H1 (cell line): ENCODE measurements at places on chromosomes 7 and 10. TPM values are rescaled to one million over a fixed set of nuclear protein-coding genes. Genes with fewer than 3 reads are reported as not detected.
A peak's percentile ranks its signal among the peaks of the same experiment; 100 is the strongest.

DNA sequence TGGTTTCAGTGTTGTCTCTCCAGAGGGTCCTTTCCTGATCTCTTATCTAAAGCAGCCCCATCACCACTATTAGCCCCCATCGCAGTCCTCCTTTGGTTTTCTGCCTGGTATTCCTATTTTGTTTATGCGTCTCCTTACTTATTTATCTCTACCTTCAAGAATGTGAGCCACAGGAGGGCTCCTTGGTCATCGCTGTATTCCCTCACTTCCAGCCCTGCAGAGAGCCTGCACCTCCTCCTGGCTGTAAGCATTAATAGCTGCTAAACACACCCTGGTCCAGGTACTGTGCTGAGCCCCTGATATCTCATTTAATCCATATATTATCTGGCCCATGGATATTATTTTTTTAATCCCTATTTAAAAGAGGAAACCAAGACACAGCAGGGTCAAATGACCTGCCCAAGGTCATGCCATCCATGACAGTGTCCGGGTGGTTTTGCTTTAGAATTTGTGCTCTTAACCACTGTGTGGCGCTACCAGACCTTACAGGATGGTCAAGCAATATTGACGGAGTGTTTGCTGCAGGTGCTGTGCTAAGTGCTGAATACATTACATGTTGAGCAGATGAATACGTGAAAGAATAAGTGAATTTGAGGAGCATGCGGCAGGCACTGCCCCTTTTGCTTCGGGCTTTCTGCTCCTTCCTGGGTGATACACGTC lies 227.2 kb downstream of the ADAM12 start:
- no peak overlapping the region for H3K4me3 ChIP-seq
- no peak for DNase-seq
- H3K36me3 ChIP-seq, result no peaks in the 10 kb centered on the region
- no peaks in the 10 kb centered on the region for H3K27me3 ChIP-seq

MMRN2 gene
- total RNA-seq, result 0.96 and 1.2 TPM in 2 replicates

DNA sequence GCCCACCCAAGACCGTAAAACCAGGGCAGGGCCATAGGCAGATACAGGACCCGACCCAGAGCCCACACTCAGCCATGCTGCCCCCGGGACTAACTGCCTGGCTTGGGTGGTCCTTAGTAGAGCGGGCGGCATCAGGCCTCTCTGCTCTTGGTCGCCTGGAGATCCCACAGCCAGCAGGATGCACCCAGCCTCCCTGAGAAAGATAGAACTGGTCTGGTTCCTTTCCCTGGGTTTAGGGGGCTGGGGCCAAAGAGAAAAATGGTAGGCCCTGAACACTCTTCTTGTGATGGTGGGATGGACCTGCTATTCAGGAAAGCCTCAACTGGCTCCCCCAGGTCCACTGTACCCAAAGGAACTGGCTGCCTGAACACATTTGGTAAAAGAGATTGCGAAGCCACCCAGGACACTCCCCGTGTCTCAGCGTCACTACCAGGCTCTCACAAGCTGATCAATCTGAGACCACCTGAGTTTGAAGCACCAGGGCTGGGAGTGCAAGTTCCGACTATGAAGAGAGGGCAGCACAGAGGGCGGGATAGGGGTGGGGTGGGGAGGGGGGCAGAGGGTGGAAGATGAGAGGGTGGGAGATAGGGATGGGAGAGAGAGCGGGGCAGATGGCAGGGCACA lies 591.5 kb downstream of the DNAJB6 start:
- H3K27me3 ChIP-seq, result no peaks in the 10 kb centered on the region
- peaks cover 4% of the 10 kb centered on the region for H3K4me1 ChIP-seq
- no peak overlapping the region for H3K27ac ChIP-seq
- DNase-seq, result no peak
- H3K4me3 ChIP-seq, result no peak overlapping the region
- no peaks in the 10 kb centered on the region for H3K36me3 ChIP-seq

- no peak for DNase-seq
- H3K36me3 ChIP-seq, result no peaks in the 10 kb centered on the region
- no peaks in the 10 kb centered on the region for H3K27me3 ChIP-seq
- H3K4me1 ChIP-seq, result no peaks in the 10 kb centered on the region
Measured at GRCh38 chr7:57642730-57643129, 192.8 kb downstream of the ZNF716 start.

GRCh38 chr10:124660404-124661125 lies 83.6 kb downstream of the FAM53B start:
- H3K4me3 ChIP-seq, result no peak overlapping the region
- no peaks in the 10 kb centered on the region for H3K36me3 ChIP-seq
- H3K27ac ChIP-seq, result no peak overlapping the region
- no peaks in the 10 kb centered on the region for H3K27me3 ChIP-seq

- H3K36me3 ChIP-seq, result no peaks in the 10 kb centered on the region
- no peak for DNase-seq
- no peak overlapping the region for H3K4me3 ChIP-seq
- H3K27me3 ChIP-seq, result no peaks in the 10 kb centered on the region
Measured at GRCh38 chr7:39306016-39306570, 260.1 kb upstream of the YAE1 start.

GRCh38 chr10:131751827-131752775 lies 148.7 kb upstream of the PPP2R2D start:
- no peak overlapping the region; the same call in 1 of the 2 replicates for H3K27ac ChIP-seq
- no peaks in the 10 kb centered on the region for H3K27me3 ChIP-seq
- DNase-seq, result no peak
- H3K4me3 ChIP-seq, result no peak overlapping the region
- H3K36me3 ChIP-seq, result no peaks in the 10 kb centered on the region

EGR2 gene
- 2.1 and 3.0 TPM in 2 replicates for total RNA-seq

TUBB8 gene
- total RNA-seq, result 1.4 and 1.5 TPM in 2 replicates

DNA sequence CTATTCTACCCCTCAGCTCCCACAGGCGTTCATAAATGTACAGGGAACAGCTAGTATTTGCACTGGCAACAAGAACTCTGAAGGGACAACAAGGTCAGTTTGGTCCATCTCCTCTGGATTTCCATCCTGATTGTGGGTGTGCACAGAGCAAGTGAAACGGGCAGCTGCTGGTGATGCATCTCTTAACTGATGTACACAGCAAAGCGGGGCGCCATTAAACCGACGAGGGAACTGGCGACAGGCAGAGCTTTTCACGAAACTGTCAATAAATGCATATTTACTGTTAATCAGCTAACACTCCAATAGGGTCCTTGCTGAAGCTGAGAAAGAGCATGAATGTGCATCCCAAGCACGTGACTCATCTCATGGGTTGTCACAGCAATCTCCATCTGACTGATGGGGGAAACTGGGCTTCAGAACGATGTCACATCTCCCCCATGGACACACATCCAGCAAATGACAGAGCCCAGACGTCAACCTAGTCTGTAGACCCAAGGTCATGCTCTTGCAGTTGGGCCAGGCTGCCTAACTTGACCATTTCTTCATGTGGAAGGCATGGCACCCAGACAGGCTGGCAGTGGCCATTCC lies 54.2 kb downstream of the FAM53B start:
- H3K4me1 ChIP-seq, result peaks cover 3% of the 10 kb centered on the region; the same call in 1 of the 2 replicates
- no peak overlapping the region for H3K27ac ChIP-seq
- no peak overlapping the region for H3K4me3 ChIP-seq
- no peaks in the 10 kb centered on the region for H3K36me3 ChIP-seq

- peaks cover 7% of the 10 kb centered on the region; the same call in 1 of the 2 replicates for H3K36me3 ChIP-seq
- H3K27ac ChIP-seq, result no peak overlapping the region
- H3K4me3 ChIP-seq, result no peak overlapping the region
- 0 out of 2 replicates have a peak, but pooled peaks cover 2% of the 10 kb centered on the region for H3K4me1 ChIP-seq
- H3K27me3 ChIP-seq, result no peaks in the 10 kb centered on the region
- no peak for DNase-seq
Measured at GRCh38 chr10:79310911-79311573, 36.2 kb upstream of the PPIF start.

RNF32 gene
- total RNA-seq, result 0.67 and 1.2 TPM in 2 replicates

SYCE1 gene
- total RNA-seq, result not detected in 2 replicates

COL1A2 gene
- total RNA-seq, result 85.4 and 87.2 TPM in 2 replicates

- no peaks in the 10 kb centered on the region for H3K36me3 ChIP-seq
- DNase-seq, result peak; percentile 3
- no peak overlapping the region for H3K4me3 ChIP-seq
- H3K4me1 ChIP-seq, result peaks cover 8% of the 10 kb centered on the region; the same call in 1 of the 2 replicates
- H3K27me3 ChIP-seq, result no peaks in the 10 kb centered on the region
- H3K27ac ChIP-seq, result no peak overlapping the region
Measured at GRCh38 chr7:133386205-133386604, 133.3 kb downstream of the EXOC4 start.

PIK3AP1 gene
- total RNA-seq, result 2.9 and 4.5 TPM in 2 replicates

GALNT17 gene
- 44.7 and 47.0 TPM in 2 replicates for total RNA-seq

- no peak overlapping the region for H3K4me3 ChIP-seq
- no peaks in the 10 kb centered on the region for H3K27me3 ChIP-seq
- H3K36me3 ChIP-seq, result no peaks in the 10 kb centered on the region
Measured at GRCh38 chr7:84372155-84372621, 177.6 kb upstream of the SEMA3A start.

VSTM4 gene
- 0.69 and 0.73 TPM in 2 replicates for total RNA-seq

DNA sequence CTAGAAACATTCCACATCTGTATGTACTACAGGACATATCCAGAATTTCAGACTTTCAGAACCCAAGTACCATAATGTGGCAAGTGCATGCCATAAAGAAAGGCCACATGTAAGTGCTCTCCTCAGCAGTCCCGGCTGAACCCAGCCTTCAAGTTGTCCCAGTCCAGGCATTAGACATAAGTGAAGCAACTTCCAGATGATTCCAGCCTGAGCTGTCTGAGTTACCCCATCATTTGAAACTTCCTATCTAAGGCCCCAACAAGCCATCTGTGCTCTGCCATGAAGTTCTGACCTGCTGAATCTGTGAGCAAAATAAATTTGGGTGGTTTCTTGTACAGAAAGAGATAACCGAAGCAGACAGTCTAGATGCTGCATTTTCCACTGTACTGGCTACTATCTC lies 218.8 kb downstream of the IPMK start:
- H3K36me3 ChIP-seq, result no peaks in the 10 kb centered on the region
- H3K4me3 ChIP-seq, result no peak overlapping the region
- H3K27ac ChIP-seq, result 0 out of 2 replicates have a peak overlapping the region, but pooled peaks have one; percentile 0
- no peak for DNase-seq

PRSS1 gene
- total RNA-seq, result not detected in 2 replicates

DNA sequence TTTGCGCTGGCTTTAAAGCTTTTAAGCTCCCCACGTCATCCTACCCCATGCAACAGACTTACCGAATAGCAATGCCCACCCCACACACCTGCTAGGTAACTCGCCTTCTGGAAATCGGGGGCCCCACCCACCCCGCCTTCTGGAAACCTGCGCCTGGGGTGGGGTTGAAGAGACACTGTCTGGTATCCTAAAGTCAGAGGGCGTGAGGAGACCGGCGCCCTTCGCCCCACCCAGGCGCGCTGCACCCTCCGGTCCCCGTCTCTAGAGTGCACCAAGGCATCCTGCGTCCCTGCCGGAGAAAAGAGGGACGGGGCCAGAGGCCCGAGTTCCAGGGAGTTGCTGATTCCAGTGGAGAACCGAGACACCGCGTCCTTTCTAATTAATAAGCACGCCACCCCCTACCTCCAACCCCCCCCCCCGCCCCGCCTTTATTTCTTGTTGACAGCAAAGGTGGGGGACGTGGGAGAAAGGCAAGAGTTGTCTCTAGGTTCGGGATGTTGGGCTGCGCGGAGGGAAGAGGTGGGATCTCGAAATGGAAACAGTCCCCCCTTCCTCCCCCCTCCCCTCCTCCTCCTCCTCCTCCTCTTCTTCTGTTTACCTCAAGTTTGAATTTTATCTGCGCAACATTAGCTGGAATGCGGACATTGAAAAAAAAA lies 220.9 kb upstream of the MKLN1 start:
- DNase-seq, result peak; percentile 62
- H3K27ac ChIP-seq, result no peak overlapping the region
- peaks cover 7% of the 10 kb centered on the region for H3K27me3 ChIP-seq

GRCh38 chr10:9331583-9332008 lies 1277.1 kb downstream of the GATA3 start:
- no peaks in the 10 kb centered on the region for H3K27me3 ChIP-seq
- H3K36me3 ChIP-seq, result no peaks in the 10 kb centered on the region
- H3K27ac ChIP-seq, result no peak overlapping the region

FGFR2 gene
- total RNA-seq, result 81.2 and 81.6 TPM in 2 replicates
